GM19239 (cell line): ENCODE measurements at places on chromosomes 7 and 10.

- no peak for DNase-seq
Measured at GRCh38 chr10:86113044-86113443, 253.6 kb downstream of the GRID1 start.

- DNase-seq: no peak
Measured at GRCh38 chr7:111931016-111931517, 275.1 kb downstream of the DOCK4 start.

DNA sequence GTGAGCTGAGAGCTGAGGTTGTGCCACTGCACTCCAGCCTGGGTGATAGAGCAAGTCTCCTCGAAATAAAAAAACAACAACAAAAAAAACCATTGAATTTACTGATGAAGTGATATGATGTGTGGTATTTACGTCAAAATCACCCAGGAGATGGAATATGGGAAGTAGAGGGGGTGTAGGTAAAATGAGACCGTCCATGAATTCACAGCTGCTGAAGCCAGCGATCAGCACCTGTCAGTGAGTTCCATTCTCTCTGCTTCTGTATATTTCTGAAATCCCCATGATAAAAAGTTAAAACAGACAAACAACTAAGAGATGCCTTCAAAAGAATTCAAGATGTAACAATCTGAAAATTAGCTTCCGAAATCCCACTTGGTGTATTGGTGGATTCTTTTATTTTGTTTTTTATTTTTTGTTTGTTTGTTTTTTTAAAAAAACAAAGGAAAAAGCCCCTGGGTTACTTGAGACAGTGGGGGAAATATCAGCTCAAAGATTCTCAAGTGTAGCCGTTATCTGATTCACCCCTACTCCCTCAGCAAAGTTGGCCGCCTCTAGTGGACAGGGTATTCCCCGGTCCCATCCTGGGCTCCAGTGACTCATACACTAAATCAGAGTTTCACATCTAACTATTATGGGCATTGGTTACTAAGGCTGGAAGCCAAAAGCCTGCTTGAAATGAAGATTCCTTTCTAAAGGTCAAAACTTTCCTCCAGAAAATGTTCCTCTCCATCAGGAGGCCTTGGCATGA, 76.4 kb downstream of the MAP3K8 start:
- no peak for DNase-seq

DNA sequence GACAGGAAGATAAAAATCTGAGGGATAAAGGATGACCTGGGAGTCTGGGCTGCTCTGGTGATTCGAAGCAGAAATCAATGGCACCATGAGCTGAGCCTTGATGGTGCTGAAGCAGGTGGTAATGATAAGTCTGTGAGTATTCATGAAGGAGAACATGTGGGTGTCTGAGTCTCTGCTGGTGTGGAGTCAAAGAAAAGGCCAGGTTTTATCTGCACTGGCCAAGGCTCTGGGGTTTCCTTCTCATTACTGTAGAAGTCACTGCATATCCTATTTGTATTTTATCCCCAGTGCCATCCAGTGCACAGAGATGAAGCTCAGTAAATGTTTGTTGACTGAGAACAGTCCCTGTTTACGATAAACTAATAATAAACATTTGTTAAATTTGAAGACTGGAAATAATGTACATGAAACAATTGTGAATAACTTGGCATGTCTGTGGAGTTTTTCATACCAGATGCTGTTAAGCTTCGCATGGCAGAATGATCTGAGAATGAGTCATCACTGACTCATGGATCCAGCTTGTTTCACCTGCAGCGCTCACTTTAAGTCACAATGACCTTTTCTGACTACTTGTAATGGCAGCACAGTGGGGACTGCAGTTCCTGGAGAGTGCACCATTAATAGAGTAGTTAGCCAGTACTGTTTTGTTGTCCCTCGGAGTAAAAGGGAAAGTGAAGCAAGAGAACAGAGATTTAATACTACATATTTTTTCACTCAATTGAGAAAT, 538.5 kb downstream of the HTR7 start:
- DNase-seq: peak; percentile 6

- DNase-seq: no peak
Measured at GRCh38 chr7:74153736-74154135, 20.4 kb upstream of the EIF4H start.

- DNase-seq: no peak
Measured at GRCh38 chr10:126670895-126671261, 385 bp upstream of the C10orf90 start.

- no peak for DNase-seq
Measured at GRCh38 chr7:124072603-124073309, 39.9 kb upstream of the TMEM229A start.

- no peak for DNase-seq
Measured at GRCh38 chr10:86345859-86346798, 20.5 kb downstream of the GRID1 start.

DNA sequence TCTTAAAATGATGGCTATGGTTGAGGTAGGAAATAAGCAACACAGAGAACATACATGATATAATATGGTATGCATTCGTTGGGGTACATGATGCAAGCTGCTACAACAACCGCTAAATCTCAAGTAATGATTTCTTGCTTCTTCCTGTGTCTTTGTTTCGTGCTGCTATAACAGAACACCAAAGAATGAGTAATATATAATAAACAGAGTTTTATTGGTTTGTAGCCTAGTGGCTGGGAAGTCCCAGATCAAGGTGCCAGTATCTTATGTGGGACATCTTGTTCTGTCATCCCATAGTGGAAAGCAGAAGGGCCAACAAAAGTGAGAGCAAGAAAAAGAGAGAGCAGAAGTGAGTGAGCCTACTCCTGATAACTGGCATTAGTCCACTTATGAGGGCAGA, 689.7 kb downstream of the SUGCT start:
- DNase-seq: no peak

DNA sequence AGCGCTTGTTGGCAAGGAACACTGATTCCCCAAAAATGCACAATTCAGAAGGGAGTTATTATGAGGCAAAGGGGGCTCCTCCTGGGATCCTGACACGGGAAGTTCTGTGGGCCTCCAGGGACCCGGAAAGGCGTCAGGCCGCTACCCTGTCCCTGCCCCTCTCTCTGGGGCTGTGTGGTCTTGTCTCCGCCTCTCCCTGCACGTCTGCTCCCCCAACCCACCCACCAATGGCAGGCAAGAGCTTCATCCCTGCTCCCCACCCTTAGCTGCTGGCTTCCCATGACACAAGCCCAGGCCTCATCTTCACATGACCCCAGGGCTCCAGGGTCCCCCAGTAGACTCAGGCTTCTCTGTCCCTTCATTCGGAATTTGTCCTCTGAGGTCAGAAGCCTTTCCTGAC, 31.0 kb upstream of the ADRB1 start:
- DNase-seq: no peak

GRCh38 chr10:11411926-11412545, 199.4 kb downstream of the USP6NL start:
- no peak for DNase-seq

DNA sequence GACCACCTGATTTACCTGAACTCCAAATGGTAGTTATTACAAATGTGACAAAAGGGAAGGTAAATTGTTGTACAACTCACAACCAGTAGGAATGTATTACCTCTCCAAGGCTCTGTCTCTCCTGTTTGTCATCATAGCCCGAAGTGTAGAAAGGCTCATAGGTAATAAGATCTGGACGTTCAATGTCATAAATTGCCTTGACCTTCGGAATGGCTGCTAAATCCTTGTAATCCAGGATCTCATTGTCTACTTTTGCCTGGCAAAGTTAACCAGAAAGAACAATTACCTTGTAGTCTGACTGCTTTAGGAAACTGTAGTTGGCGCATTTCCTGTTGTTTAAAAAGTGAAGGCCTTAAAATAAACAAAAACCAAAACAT, 68.6 kb upstream of the AFAP1L2 start:
- DNase-seq: no peak

DNA sequence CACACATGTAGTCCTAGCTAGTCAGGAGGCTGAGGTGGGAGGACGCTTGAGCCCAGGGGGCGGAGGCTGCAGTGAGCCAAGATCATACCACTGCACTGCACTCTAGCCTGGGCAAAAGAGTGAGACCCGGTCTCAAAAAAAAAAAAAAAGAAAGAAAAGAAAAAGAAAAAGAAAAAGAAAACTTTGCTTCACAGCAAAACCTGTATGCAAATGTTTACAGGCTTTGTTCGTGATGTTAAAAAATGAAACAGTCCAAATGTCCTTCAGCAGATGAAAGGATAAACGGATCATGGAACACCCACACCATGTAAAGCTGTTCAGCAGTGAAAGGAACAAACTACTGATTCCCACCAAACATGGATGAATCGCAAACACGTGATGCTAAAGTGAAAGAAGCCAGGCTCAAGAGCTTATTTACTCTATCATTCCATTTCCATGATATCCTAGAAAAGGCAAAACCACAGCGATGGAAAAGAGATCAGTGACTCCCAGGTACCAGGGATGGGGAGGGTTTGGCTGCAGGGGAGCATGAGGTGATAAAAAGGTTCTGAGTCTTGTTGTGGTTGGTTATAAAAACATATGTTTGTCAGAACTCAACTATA, 15.1 kb downstream of the LRRC20 start:
- DNase-seq: no peak

GRCh38 chr10:131853610-131853964, 47.2 kb upstream of the PPP2R2D start:
- no peak for DNase-seq

DNA sequence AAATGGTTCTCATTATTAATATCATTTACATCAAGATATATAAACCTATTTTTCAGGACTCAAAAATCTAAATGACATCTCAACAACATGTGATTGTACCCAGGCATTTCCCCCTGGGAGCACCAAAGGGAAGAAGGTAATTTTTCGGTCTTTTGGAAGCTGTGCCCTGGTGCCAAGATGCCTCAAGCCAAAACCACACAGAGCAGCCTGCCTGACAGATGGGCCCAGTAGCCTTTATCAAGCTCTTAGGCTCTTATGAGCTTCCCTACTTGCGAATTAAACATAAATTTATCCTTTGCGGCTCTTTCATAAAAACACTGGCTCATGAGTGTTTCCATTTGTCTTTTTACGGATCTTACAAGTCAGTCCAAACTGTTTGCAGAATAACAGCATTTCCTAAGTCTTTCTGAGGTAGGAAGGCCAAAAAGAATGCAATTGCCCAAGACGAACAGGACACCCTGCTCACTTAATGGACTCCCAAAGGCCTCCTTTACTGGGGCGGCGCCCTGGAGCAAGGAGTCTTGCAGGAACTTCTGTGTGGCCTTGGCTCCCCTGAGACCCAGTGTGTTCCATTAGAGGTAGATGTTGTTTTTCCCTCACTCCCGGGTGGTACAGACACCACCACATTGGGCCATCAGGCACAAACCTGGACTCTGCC, 4.1 kb upstream of the RASSF4 start:
- no peak for DNase-seq

GRCh38 chr7:148575640-148576411, 14.7 kb upstream of the C7orf33 start:
- peak; percentile 33 for DNase-seq

DNA sequence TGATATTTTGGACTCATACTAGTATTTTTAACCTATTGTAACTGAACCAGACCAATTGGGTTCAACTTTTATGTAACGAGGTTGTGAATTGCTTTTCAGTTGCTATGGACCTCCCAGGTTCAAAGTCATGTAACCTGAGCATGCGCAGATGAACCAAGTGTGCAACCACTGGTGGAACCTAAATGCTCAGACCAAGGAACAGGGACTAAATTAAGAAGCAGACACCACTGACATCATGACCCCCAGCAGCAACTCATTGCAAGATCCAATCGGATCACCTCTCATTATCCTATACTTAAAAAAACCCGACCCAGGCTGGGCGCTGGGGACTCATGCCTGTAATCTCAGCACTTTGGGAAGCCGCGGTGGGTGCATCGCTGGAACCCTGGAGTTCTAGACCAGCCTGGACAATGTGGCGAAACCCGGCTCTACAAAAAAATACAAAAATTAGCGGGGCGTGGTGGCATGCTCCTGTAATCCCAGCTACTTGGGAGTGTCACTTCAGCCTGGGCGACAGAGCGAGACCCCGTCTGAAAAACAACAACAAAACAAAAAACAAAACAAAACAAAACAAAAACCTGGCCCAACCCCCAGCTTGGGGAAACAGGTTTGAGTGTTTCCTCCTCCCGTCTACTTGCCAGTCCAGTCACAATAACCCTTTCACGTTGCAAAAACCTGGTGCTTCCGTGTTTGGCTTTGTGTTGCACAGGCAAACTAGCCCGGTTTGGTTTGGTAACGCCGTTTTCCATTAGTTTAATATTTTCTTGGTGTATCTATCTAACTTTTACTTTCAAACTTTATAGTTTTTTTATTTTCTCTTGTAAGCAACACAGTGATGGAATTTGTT, 11.3 kb upstream of the ZNF518A start:
- DNase-seq: no peak

- no peak for DNase-seq
Measured at GRCh38 chr7:157016352-157017041, 6.0 kb upstream of the MNX1 start.

DNA sequence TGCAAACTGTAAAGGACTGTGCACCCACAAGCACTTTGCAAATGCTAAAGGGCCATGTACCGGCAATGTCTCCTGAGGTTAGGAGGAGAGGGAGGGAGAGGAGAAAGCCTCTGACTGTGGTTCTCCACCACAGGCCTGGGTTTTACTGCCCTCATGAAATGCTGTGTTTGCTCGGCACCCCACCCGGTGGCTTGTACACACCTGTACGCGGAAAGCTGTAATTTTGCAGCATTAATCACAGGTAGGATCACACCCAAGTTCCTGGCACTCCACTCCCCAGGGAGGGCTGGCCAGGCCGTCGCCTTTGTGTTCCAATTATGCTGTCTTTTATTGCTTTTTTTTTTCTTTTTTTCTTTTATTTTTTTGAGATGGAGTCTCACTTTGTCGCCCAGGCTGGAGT, 78.5 kb upstream of the MYL10 start:
- no peak for DNase-seq

DNA sequence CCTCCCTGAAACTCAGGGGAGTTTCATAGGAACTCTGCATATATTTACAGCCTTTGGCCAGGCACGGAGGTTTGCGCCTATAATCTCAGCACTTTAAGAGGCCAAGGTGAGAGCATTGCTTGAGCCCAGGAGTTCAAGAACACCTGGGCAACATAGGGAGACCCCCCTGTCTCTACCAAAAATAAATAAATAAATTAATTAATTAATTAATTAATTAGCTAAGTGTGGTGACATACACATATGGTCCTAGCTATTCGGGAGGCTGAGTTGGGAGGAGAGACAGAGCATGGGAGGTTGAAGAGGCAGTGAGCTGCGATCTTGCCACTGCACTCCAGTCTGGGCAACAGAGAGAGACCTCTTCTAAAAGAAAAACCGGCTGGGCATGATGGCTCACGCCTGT, 9.4 kb upstream of the LEP start:
- no peak for DNase-seq

- DNase-seq: no peak
Measured at GRCh38 chr7:55113760-55114540, 95.1 kb downstream of the EGFR start.

- no peak for DNase-seq
Measured at GRCh38 chr7:115782696-115783490, 247.7 kb downstream of the TFEC start.
